ENCODE measurements at places on chromosomes 1 and 21.
A peak's percentile ranks its signal among the peaks of the same experiment; 100 is the strongest.

DNA sequence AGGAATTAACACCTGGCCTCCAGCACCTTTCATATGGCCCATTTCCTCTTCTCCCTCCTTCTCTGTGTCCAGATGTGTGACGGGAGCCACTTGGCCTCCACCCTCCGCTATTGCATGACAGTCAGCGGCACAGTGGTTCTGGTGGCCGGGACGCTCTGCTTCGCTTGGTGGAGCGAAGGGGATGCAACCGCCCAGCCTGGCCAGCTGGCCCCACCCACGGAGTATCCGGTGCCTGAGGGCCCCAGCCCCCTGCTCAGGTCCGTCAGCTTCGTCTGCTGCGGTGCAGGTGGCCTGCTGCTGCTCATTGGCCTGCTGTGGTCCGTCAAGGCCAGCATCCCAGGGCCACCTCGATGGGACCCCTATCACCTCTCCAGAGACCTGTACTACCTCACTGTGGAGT lies 5.6 kb downstream of the TMEM61 start:
- DNase-seq: no peak

DNA sequence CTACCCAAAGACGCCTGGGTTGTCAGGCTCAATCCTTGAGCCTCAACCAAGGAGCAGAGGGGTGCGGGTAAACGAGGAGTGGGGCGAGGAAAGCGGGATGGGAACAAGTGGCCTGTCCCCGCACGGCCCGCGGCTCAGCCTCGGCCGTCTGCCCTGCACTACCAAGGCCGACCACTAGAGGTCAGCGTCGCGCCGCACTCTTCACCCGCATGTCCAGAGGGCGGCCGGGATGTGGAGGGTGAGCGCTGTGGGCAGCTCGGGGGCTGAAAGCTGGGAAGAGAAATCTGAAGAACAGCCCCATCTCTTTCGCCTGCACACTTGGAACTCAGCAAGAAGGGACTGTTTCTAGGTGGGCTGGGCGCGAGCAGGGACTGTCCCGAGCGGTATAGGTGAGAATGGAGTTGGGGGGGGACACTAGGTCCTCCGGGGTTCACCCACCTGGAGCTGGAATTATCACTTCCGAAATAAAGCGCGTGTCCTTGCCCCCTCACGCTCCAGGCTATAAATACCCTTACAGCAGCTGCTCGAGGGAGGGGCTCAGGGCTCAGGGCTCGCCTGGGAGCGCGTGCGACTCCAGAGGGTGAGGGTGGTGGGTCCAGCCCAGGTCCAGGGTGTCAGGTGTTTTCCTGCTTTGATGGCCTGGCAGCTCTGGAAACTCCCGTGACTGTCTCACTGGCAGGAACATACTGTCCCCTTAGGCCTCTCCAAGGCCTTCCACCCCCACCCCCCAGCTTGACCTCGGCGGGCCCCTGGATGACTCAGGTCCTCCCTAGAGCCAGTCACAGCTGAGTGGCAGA lies 9.8 kb downstream of the SLC30A2 start:
- DNase-seq: peak; percentile 85

DNA sequence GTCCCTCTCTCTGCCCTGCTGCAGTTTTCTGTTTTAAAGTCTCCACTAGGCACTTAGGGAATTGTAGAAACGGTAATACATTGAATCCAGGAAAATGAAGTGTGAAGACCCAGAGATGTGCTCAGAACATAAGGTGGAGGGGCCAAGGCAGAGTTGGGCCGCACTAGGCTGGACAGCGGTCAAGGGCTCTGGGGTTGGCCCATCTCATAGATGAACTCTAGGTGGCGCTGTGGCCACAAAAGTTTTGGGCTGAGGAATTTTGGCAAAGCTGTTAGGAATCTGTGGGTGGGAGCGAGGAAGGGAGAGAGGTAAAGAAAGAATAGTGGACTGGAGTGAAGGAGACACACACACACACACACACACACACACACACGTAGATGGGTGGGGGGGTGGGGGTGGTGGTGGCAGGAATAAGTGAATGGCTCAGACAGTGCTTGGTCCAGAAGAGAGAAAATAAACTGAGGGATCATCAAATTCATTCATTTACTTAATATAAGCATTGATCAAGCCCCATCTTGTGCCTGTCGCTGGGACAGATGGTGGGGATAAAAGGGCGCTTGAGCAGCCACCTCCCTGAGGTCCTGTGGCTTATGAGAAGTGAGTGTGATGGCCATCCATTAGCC lies 258.5 kb downstream of the TRABD2B start:
- DNase-seq: no peak

DNA sequence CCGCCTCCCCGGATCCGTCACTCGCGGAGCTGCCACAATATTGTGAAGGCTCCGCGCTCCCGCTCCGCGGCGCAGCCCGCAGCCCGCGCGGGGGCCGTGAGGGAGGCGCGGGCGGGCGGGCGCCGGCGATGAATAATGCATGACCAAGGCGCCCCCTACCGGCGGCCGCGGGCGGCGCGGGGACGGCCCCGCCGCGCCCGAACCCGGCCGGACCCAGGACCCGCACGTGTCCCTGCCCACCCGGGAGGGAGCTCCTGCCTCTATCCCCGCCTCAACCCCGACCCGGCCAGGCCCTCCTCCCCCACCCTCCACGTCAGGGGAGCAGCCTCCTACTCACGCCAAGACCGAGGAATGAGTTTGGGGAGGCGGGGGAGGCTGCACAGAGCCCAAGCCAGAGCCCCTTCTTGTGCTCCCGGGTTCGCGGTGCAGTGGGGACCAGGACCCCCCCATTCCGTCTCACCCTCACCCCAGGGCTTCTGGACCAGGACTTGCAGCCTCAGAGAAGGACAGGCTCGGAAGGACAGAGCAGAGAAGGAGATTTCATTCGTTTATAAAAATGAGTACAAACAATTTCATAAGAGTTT lies 70.8 kb upstream of the CASZ1 start:
- peak; percentile 58 for DNase-seq

GRCh38 chr21:28442624-28443023 lies 550.1 kb downstream of the LTN1 start:
- DNase-seq: no peak

DNA sequence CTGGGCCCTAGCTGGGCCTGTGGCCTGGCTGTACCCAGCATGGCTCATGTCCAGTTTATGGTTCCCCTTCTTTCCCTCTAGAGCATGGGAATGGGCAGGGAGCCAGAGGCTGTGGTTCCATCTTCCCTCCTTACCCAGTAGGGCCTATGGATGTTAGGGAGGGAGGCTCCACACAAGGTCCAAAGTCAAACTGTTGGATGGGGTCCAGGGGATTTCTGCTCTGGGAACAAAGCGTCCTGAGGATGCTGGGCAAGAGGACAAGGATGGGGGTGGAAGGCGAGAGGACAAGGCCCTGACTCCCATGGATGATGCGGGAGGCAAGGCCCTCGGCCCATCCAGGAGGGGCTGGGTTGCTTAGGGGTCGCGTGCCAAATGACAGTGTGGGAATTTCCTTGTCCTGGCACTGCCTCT lies 17.3 kb downstream of the CSF1 start:
- DNase-seq: no peak

DNA sequence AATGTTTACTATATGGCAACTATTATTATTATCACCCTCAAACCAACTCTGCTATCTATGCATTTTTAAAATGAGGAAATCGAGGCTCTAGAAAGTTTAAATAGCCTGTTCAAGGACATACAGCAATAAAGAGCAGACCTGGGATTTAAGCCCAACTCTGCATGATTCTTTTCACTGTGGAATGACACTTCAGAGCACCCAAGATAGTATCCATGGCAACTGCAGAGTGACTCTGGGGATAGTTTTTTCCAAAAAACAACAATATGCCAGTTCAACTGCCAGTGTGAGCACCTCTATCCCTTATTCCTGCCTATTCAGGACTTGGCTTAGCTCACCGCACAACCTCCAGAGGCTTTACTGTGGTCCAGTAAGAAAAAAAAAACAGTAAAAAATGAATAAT lies 293.9 kb downstream of the BRINP2 start:
- no peak for DNase-seq

GRCh38 chr1:79497193-79497773 lies 490.8 kb upstream of the ADGRL4 start:
- peak; percentile 22 for DNase-seq

GRCh38 chr1:232970508-232970907 lies 20.1 kb downstream of the NTPCR start:
- no peak for DNase-seq

- no peak for DNase-seq
Measured at GRCh38 chr1:223308136-223308535, 55.8 kb downstream of the SUSD4 start.
